ENCODE measurements at places on chromosomes 5 and 9.

DNA sequence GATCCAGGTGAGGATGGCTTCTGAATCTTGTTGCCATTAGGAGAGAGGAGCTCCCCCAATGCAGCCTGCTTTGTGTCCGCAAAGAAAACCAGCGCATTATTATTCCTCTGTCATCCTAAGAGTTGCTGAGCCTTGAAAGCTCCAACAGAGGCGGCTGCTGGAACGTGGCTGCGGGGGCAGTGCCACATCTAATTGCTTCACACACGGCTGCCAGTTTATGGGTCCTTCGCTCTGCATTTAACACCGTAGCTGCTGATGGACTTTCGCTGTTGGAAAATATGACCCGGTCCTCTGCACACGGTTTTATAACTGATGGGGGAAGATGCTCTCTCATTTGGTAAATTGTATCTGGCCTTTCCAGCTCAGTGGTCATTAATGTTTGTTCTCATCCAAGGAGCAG, 38.0 kb downstream of the ZNF622 start:
- DNase-seq = no peak

DNA sequence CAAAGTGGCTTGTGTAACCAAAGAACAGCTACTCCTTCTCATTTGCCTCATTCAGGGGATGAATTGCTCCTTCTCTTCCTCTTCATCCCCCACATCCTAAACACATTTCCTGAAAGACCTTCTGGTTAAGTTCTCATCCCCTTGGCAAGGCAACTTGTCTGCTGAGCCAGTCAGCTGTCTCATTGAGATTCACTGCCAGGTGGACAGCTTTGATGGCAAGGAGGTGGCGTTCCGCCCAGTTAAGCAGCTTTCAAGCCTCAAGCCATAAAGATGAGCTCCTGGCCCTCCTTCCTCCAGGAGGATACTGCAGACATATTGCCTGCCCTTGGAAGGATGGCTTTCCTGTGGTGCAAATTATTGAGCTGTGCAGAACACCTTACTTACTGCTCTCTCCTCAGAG, 448.6 kb upstream of the MPDZ start:
- DNase-seq = no peak

- DNase-seq = no peak
Observed at GRCh38 chr9:36051317-36051716, 14.6 kb downstream of the RECK start.

- DNase-seq = no peak
Observed at GRCh38 chr5:108171759-108172158, 210.1 kb downstream of the FBXL17 start.

- DNase-seq = peak; percentile 65
Observed at GRCh38 chr5:94422812-94423211, 195.6 kb downstream of the KIAA0825 start.

- no peak for DNase-seq
Observed at GRCh38 chr9:8282535-8282934, 483.0 kb upstream of the DMAC1 start.

DNA sequence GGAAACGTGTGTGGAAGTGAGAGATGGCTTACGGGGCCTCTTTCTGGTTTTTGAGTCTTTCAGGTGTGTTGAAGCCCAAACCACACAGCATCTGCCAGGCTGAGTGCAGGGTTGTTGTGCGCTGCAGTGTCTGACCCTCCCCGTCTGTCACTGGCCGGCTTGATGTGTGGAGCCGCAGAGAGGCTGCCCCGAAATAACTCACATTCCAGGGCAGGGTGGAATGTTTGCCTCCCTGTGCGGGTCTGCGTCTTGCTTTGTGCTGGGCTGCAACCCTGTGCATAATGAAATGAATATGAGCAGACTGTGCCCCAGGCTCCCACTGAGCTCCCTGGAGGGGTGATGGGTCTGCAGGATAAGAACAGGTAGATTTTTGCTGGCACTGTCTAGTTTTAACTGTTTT, 9.9 kb upstream of the PLEKHG4B start:
- peak; percentile 69 for DNase-seq

GRCh38 chr5:124439609-124440008, 306.8 kb downstream of the ZNF608 start:
- no peak for DNase-seq

- DNase-seq = peak; percentile 91
Observed at GRCh38 chr5:151692312-151692711, 5.6 kb upstream of the SPARC start.

DNA sequence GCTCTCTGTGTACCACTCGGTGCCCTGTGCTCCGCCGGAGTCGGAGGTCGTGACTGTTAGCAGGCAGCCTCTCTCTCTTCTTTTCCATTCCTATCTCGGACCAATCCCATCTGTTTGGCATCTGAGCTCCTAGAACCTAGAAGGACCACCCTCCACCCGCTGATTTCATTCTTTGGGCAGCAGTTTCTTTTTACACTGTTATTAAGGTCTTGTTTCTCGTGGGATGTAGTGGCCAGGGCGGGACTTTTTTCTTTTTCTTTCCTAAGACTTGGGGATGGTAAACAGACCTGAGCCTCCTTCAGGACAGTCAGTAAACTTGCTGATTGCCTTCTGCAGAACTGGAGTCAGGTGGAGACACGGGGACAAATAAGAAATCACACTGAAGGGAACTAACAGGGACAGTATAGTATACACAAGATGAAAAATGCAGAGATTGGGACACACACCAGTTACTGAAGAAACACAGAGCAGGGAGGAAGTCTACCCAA, 500 bp downstream of the URM1 start:
- no peak for DNase-seq

DNA sequence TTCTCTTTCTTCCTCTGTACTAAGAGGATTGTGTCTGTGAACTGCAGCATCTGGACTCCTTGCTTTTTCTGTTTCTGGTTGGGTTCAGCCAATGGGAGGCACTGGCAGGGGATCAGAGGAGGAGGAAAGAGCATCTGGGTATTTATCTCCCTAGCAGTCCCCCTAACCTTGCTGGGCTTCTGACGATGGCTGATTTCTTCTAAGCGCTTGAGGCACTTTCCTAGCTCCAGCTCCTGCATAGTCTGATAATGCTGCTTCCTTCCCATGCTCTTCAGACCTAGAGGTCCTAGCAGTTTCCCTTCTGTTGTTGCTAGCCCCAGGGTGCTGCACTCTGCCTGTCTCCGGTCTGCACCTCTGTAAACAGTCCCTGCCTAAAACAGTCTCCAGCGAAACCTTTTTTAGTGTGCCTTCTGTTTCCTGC, 225.1 kb downstream of the PDZD2 start:
- DNase-seq = no peak

DNA sequence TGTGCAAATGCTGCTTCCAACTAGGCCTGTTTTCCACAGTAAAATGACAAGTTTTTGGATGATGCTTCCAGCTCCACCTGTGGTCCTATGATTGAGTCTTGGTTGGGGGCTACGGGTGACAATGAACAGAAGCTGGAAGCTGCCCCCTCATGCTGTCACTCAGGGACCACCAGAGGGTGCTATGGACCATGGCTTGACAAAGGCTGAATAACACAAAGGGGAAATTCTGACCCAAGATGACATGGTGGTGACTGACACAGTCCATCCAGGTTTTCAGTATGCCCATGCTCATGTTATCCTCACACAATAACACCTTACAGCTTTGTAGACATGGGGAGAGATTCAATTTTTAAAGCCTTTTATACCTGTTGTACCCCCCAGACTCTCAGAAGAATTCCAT, 23.9 kb upstream of the SAP30L start:
- DNase-seq = peak; percentile 24

GRCh38 chr9:70362952-70363351, 51.5 kb downstream of the KLF9 start:
- DNase-seq = peak; percentile 61

GRCh38 chr9:26950521-26950920, 3.5 kb upstream of the PLAA start:
- DNase-seq = peak; percentile 68

DNA sequence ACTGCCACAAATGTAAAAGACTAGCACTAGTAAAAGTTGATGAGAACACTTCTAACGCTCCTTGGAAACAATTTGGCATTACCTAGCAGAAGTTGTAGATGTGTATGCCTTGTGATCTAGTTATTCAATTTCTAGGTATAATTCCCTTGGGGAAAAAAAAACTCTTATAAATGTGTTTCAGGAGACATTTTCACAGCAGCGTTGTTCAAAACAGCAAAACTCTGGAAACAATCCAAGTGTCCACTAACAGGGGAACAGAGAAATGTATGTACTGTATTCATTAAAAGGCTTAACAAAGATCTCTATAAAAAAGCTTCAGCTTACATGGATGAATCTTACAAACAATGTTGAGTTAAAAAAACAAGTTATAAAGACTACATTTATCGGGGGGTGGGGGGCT, 30.4 kb downstream of the NR3C1 start:
- DNase-seq = no peak

DNA sequence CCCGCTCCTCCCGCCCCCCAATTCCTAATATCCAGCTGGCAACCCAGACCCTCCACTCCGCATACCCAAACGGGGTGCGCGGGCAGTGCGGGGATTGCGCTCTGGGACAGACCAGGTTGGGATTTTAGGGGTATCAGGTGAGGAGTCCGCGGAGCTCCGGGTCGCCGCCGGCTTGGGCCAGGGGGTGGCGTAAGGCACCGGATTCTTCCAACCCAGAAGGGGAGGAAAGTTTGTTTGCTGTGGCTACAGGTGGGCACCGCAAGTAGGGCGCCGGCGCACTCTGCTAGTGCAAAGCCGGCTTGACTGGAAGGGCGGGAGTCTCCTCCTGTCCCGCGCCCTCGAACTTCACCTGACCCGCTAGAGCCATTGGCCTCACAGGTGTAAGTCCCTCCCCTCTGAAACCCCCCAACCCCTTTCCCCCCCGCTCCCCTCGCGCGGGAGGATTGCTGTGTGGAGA, 709 bp downstream of the IQGAP2 start:
- DNase-seq = no peak
